Stimulated activated CD4-positive, alpha-beta T cell treated with anti-CD3 and anti-CD28 coated beads, Interleukin-4, amount 100 ng/mL, for 24 hours (primary cell): ENCODE measurements at places on chromosomes 5 and 9.

DNA sequence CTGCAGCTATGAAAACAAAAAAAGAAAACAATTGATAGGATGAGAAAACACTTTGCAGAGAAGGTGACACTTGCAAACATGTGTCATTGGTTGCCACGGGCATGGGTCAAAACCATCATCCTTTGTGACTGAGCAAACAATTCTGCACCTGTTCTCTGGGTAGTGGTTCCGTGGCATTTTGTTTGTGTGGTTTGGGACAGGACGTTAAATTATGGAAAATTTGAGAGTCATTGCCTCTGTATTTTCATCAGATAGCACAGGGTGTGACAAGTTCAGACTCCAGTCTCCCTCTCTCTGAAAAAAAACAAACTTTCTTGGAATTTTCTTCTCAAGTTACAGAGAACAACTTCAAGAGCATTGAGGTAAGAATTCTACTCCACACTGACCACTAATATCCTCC is 113.4 kb upstream of the HMHB1 start:
- no peak for DNase-seq

DNA sequence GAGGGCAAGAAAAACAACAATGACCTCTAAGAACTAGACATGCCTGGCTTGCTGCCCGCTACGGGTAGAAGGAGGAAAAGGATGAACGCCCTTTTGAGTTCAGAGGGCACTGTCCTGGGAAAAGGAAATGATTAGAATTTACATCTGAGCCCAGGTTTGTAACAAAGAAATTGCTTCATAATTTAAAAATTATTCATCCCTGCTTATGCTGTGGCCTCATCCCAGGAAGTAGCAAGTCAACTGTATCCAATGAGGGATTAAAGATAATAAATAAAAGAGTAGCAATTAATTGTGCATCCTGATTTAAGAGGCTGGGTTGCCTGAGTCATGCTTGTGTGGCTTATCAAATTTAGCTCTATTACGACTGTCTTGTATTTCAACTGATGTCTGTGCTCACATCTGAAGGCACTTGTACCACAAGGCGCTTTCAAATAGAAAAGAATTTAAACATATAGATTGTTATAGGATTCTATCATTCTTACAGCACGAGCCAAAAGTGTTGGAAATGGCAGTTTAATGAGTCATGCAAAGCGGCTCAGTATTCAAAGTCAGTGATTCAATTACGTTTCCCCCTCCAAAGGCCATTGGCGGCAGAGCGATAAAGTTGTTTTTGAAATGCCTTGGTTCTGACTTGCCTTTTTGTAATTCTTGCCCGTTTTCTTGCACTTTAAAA is 40.0 kb upstream of the DMRT1 start:
- DNase-seq = no peak

GRCh38 chr9:1179366-1179765 is 129.2 kb downstream of the DMRT2 start:
- no peak for DNase-seq

GRCh38 chr9:38003230-38003629 is 65.8 kb downstream of the SHB start:
- no peak for DNase-seq

GRCh38 chr5:17743580-17744435 is 109.5 kb downstream of the TAF11L14 start:
- DNase-seq = no peak

DNA sequence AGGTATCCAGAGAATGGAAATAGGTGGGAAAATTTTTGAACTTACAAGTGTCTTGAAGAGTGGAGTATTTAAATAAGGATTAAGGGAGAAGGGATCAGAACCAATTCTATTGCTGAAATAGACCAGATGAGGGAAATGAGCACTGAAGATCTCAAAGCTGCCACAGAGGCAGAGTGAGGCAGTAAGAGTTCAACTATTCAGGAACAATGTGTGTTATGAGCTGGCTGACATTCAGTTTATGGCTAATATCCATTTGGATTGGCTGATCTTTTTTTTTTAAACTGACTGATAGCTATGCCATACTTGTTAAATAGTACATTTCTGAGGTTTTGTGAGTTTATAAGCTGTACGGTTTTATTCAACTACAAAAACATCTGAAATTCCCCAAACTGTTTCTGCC is 95.3 kb upstream of the GNA14 start:
- DNase-seq = no peak

GRCh38 chr5:173152547-173152946 is 8.2 kb downstream of the BNIP1 start:
- no peak for DNase-seq

- no peak for DNase-seq
Measured at GRCh38 chr5:30926218-30926617, 267.3 kb upstream of the CDH6 start.

DNA sequence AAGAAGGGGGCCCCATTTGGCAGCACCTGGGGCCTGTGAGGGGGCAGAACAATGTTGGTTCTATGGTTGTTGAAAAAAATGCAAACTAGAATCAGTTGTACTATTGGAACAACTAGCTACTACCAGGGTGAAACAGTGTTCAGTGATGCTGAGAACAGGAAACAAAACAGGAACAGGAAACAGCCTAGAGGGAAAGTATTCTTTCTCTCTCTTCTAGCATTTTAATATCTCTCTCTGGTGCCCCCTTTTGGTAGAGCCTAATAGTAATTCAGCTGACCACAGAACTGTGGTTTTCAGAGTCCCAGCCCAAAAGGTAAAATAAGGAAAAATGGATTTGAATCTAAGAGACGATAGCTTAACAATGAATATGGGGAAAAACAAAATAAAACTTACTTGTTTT is 138.0 kb upstream of the KCNN2 start:
- no peak for DNase-seq

- DNase-seq = peak; percentile 42
Measured at GRCh38 chr9:129776938-129777768, 24.3 kb upstream of the PTGES start.

- no peak for DNase-seq
Measured at GRCh38 chr5:155522540-155522939, 509.0 kb downstream of the KIF4B start.

GRCh38 chr5:51377151-51378060 is 5.8 kb upstream of the ISL1 start:
- DNase-seq = no peak

- no peak for DNase-seq
Measured at GRCh38 chr9:15856591-15856990, 303.7 kb downstream of the CCDC171 start.

DNA sequence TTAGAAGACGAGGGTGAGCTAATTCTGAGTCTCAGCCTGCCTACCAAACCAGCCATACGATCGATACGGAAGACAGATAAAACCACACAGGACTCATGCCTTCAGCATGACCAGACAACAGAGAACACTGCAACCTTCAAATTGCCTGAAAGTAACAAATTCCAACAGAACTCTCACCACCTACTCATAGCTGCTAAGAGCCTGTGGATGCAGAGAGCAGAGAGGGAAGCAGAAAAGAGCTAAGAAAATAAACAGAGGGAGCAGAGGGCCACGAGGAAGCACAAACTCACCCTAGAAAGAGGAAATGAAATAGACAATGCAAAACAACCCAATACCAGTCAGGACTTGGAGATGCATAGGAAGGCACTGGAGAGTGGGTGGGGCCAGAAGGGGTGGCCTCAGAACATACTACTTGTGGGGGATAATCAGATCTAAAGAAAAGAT is 86.7 kb upstream of the TAS2R1 start:
- DNase-seq = no peak
